Fibroblast of skin of scalp (primary cell): ENCODE measurements at places on chromosomes 2 and 18.
A peak's percentile ranks its signal among the peaks of the same experiment; 100 is the strongest.

- DNase-seq, result no peak
Observed at GRCh38 chr2:232377841-232378734, 463 bp upstream of the ALPP start.

DNA sequence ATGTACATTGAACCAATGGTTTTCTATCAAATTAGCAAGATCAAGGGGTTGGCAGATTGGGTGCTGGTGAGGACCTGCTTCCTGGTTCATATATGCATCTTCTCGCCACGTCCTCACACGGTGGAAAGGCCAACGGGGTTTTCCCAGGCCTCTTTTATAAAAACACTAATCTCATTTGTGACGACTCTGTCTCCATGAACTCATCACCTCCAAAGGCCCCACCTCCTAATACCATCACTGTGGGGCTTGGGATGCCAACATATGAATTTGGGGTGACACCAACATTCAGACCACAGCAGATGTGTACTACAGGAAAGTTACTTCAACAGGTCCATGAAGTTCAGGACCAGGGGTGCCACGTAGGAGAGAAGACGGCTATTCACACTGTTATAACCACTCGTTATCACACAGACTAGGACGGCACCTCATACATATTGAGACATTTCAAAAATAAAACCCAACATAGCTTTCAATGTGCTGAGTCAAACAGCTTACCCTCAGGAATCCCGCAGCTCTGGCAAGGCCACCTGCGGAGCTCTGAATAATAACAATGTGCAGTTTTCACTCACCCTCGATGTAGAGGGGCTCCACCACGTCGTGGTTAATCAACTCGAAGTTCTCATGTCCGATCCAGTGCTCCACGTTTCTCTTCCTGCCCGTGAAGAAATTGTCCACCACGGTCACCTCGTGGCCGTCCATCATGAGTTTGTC, 49.3 kb downstream of the UXS1 start:
- peak; percentile 45 for DNase-seq

GRCh38 chr18:10424585-10425307, 29.7 kb upstream of the APCDD1 start:
- DNase-seq, result peak; percentile 30

DNA sequence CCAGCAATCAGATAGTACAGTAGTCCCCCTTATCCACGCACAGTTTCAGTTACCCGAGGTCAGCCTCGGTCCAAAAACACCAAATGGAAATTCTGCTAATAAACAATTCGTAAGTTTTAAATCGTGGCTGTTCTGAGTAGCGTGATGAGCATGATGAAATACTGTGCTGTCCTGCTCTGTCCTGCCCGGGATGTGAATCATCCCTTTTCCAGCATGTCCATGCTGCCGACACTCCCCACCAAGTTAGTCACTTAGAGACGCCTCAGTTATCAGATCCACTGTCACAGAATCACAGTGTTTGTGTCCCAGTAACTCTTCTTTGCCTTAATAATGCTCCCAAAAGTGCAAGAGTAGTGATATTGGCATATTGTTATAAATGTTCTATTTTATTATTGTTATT, 62.1 kb downstream of the MEX3C start:
- peak; percentile 59 for DNase-seq

- DNase-seq, result peak; percentile 16
Observed at GRCh38 chr18:72871091-72871490, 3.3 kb upstream of the NETO1 start.

DNA sequence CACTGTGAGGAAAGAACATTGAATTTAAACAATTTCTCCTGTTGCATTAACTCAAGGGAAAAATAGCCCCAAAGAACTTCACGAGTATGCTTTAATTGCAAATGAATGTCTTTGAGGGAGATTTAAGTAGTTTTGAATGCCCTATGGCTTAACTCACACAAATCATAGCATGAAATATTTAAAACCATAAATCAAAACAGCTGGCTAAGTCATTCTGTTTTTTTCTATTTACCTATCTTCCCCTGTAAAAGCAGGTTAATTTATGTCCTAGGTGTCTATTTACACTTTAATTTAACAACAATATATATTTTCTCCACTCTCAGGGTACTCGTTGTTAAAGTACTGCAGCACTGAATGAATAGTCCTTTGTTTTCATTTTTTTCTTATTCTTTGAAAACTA, 118.8 kb upstream of the PIEZO2 start:
- peak; percentile 49 for DNase-seq

DNA sequence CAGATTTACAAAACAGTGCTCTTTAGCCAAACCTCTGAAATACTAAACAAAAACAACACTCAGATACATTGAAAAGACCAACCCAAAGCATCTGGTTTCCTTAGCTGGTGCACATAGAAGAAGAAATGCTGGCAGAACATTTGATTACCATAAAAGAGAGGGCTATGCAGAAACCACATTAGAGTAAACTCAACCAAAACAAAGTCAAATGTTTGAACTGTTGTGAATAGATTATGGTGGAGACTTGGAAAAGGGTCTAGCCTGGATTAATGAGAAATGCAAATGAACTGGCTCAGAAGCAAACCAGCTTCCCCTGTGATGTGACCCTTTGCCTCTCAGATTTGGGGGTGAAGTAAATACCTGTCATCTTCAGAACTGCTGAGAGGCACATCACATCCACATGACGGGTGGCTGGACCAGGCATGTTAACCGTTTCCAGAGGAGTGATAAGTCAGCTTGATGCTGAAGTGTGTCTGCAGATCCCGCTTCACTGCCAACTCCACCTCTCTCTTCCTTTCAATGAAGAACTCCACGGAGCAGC, 153.0 kb downstream of the NRP2 start:
- DNase-seq, result no peak

DNA sequence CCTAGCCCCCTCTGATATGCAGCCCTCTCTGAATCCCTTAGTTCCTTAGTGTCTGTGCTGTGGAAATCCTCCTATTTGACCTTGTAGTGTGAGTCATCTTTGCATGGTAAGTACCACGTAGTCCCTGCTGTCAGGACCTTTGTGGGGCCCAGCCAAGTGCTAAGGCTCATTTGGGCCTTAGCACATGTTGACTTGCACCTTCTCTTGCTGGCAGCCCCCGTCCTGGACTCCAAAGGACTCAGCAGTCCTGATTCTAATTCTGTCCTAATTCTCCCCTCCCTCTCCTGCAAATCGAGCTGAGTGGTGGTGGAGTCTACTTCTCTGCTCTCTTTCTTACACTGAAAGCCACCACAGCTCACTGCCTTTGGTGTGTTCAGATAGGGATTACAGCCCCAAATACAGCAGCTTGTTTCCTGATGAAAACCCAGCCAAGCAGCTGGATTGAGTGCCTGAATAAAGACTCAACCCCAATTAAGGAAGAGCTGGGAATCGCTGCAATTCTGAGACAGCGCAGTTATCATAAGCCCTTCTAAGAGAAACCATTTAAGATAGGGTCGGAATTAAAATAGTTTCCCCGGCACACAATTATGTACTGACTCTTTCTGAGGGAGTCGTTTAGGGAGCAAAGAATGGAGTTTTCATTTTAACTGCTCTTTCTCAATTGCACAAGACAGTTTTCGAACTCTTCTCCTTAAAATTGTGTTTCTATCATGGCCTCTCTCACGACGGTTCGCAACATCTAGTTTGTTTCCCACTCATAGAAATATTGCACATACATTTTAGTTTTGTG, 215.6 kb upstream of the TNP1 start:
- peak; percentile 22 for DNase-seq

DNA sequence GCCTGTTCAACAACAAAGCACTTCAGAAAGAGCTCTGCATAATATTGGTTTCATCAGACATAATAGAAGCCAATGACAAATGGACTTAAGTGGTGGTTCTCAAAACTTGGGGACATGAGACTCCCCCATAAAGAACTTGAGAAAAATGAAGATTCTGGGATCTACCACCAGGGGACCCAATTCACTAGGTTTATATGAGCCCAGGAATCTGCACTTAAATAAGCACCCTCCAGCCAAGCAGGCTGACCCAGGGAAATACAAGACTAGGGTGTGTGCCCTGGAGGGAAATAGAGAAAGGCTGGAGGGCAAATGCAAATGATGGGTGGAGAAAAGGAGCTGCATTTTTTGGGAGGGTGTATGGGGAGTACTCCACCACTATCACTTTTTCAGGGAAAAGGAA, 52.5 kb downstream of the SATB2 start:
- DNase-seq, result peak; percentile 14

DNA sequence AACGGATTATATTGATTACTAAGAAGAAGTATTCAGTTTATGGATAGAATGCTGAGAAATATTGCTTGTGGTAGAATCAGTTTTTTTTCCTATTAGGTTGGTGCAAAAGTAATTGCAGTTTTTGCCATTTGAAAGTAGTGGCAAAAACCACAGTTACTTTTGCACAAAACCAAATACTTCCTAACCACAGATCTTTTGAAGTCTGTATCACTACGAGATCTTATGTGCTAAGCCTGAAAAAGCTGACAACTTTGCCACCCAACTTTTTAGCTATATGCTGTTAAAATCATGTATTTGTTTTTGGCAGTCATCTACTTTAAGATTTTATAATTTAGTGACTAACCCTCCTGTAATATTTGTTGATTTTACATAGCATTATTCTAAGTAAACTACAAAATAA, 24.6 kb downstream of the DNAJC10 start:
- DNase-seq, result no peak

DNA sequence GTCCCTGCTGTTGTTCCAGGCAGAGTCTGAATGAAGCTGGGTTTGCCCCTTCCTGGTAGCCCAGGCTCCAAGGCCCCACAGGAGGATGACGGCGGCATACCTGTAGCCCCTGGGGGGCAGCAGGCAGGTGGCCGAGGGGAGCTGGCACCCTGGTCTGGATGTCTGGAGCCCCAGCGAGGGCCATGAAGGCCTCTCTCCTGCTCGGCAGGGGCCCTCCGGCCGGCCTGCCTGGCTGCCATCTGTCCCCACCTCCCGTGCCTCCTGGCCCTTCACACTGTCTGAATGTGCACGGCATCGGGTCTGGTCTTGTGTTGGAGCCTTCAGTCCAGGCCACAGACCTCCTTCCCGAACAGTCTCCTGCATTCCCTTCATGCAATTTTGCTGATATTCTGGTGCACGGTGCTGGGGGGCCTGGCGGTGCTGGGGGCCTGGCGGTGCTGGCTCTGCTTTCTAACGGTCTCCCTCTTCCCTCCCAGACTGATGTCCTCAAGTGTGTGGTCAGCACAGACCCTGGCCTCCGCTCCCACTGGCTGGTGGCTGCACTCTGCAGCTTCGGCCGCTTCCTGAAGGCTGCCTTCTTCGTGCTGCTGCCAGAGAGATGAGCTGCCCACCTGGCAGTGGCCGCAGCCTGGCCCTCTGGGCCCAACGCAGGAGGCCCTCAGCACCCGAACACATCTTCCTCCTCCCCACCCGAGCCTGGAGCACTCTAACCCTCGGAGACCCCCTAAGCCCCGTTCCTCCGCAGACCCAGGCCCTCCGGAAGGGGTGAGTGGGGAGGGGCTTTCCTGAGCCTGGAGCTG, 13.5 kb downstream of the BOK start:
- DNase-seq, result no peak

GRCh38 chr2:20530520-20530919, 83.6 kb downstream of the RHOB start:
- DNase-seq, result no peak

DNA sequence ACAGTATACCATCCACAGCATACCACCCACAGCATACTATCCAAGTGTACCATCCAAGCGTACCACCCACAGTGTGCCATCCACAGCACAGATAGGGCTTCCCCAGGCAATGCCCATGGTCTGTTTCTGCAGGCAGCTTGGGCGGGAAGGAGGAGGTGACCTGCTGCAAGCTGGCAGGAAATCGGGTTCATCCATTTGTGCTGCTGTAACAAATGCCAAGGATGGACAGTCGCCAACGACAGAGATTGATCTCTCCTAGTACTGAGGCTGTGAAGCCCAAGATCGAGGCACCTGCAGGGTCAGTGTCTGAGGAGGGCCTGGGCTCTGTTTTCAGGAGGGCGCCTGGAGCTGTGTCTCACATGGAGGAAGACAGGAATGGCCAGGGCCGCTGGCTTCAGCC, 93.6 kb upstream of the SNTG2 start:
- DNase-seq, result no peak

GRCh38 chr2:43736637-43737036, 37.2 kb upstream of the DYNC2LI1 start:
- DNase-seq, result no peak
